ENCODE measurements at places on chromosomes 11 and 22.

DNA sequence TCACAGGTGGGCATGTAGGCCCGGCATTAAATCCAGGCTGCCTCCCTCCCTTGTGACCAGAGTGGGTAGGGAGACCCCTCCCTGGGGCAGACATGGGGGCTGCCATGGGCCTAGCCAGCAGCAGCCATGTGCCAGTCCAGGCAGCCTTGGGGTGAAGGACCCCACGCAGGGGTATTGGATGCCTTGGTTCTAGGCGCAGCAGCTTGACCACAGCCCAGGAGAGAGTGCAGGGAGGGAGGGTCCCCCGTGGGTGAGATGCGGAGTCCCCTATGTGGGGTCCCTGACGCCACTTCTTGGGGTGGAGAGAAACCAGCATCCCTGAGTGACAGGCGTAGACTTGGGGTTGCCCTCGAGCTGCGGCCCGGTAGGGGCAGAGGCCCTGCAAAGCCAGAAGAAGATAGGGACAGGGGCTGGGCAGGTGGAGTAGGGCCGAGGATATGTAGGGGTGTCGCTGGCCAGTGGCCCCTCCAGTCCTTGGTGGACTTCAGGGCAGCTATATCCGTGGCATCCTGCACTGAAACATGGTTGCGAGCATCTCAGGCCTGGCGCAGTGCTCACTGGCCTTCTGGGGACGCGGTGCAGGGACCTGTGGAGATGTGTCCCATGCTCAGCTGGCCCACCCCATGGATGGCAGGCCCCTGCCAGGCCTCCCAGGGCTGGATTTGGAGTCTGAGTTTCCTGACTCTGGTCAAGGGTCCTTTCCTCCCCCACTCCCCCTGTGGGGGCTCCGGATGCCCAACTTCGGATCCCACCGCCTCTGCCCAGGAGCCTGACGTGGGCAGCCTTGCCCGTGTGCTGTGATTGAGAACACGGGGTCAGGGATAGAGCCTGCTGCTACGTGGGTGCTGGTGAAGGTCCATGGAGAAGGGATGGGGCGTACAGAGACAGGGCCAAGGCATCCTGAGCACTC, 1179.8 kb downstream of the BRD1 start:
- DNase-seq: no peak

- DNase-seq: no peak
Measured at GRCh38 chr11:10478066-10478465, 23.0 kb downstream of the AMPD3 start.

DNA sequence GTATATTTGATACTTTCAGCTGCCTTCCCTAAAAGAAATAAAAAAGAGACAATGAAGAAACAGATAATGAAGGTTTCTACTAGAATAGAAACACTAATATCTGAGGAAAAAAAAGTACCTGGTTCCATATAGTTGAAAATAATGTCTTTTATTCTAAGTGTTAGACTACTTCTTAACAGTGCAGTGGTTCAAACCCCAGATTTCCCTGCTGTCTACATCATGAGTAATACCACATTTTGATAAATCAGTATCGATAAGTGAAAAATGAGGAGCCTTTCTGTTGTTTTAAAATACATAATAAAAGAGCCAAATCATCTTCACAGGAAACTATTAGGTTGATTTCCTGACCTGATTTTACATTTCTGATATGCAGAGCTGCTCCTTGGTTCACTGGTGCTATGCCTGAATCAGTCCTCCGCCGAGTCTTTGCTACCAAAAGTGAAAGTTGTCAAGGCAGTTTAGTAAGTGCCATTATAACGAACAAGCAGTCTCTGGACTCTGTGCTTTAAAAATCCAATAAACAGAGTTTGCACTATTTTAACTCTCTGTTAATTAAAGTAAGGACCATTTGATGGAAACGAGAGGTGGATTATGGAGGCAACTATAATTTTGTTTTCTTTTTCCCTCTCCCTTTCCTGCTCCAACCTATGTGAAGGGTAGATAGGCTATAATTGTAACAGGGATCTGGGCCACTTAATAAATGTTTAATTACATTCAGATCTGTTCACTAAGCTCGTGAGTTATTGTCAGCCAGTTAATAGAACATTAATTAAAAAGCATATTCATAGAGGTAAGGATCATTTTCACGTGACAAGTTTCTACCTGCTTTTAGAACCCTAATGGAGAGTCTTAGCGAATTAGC, 724.5 kb upstream of the RAG2 start:
- no peak for DNase-seq

GRCh38 chr11:59556115-59556916, 45.0 kb downstream of the OR4D9 start:
- DNase-seq: peak; percentile 80

GRCh38 chr11:119684361-119685110, 44.5 kb downstream of the NECTIN1 start:
- DNase-seq: peak; percentile 18

DNA sequence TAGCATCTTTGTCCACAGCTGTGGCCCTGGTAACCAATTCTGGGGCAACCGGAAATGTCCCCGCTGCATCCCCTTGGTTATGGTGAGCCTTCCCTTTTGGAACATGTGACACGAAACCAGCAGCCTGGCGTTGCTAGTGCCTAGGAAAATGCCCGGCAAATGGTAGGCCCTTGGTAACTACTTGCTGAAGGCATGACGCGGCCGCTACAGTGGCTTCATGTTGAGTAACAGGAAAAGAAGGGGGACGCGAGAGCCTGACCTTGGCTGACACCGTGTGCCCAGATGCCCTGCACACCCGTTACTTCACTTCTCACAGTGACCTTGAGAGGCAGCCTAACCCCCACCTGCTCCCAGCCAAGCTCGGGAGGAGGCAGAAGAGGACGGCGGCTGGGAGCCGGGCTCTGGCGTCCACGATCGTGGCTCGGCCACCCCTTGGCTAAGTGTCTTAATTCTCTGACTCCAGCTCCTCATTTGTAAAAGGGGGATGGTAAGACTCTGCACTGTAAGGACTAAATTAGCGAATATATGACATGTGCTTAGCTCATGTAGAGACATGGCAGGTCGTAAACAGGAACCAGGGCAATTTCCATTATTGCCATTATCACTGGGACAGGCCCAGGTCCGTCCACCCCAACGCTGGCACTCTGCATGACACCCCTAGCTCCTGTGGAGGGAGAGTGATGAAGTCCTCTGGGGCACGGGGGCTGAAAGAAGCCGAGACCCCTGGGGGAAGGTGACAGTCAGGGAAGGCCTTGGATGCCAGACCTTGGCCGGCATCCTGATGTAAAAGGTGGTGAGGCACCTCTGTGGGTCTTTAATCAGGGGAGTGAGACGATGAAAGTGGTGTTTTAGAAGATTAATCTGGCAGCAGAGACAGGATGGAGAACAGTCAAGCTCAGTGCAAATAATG, 18.9 kb downstream of the IFT27 start:
- DNase-seq: no peak

- DNase-seq: peak; percentile 36
Measured at GRCh38 chr22:19178065-19178656, 375 bp downstream of the SLC25A1 start.

GRCh38 chr11:10382518-10382917, 72.5 kb upstream of the AMPD3 start:
- no peak for DNase-seq

GRCh38 chr11:95255251-95256145, 24.5 kb upstream of the SESN3 start:
- DNase-seq: no peak

DNA sequence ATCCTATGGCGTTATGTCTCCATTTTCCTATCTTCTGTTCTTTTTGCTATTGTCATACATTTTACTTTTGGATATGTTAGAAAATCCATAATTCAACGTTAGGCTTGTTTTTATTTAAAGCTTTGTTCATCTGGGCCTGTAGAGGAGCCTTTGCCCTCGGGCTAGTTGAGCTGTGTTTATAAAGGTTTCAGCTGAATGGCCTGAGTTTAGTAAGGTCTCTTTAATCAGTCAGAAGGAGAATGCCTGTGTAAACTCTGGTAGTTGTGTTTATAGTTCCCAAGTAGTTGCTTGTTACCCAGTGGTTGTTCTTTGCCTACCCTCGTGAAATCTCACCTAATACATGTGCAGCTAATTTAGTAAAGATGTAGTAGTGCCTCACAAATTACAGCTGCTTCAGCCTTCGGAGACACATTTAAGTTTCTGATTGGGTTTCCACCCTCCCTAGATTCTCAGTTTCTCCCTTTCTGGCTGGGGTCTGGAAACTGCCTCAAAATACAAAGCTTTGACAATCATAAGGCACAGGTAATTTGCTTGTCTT, 33.1 kb downstream of the MTMR3 start:
- no peak for DNase-seq

- no peak for DNase-seq
Measured at GRCh38 chr22:43006753-43007152, 8.2 kb downstream of the PACSIN2 start.

GRCh38 chr11:72391638-72392423, 42.5 kb downstream of the CLPB start:
- no peak for DNase-seq

DNA sequence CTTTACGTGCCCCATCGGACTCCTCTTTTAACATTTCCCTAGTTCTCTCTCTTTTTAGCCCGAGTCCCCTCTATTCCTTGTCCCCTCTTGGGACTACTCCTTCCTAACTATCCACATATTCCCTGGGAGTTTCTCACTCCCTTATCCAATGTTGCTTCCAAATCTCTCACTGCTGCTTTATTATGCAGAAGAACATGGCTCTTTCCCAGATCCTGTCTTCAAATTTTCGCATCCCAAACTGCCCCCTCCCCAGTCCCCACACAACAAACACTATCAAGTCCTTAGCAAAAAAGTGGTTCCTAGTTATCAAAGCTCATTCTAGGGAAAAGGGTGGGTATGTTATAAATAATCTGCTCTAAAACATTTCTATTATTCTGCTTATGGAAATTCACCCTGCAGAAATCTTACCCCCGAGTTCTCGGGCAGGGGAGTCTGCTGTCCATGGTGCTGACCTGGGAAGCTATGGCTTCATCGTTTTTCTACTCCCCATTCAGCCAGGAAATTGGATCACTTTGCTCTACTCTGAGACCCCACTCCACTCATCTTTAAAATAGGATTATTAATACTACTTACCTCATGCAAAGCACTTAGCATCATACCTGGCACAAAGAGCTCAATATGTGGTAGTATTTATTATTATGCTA, 393.5 kb downstream of the BUD13 start:
- DNase-seq: peak; percentile 84

- DNase-seq: no peak
Measured at GRCh38 chr11:36974771-36975170, 376.7 kb upstream of the RAG2 start.

GRCh38 chr22:17411213-17411612, 42.0 kb downstream of the CECR2 start:
- DNase-seq: no peak

DNA sequence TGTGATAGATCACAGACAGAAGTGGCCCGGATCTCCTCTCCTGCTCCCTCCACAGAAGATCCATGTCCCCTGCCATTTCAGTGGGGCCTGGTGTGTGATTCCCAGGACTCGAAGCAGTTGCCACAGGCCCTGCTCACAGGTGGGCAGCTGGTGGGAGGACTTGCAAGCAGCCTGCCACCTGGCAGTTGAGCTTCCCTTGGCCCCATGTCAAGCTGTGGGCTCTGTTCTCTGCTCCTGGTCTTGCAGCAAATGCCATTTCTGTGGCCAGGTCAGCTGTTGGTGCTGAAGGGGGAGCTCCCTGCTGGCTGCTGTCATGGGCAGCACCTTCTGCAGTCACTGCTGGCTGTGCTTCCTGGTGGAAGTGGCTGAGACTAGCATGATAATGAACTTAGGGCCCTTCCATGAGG, 59.1 kb upstream of the SLC22A12 start:
- DNase-seq: no peak

DNA sequence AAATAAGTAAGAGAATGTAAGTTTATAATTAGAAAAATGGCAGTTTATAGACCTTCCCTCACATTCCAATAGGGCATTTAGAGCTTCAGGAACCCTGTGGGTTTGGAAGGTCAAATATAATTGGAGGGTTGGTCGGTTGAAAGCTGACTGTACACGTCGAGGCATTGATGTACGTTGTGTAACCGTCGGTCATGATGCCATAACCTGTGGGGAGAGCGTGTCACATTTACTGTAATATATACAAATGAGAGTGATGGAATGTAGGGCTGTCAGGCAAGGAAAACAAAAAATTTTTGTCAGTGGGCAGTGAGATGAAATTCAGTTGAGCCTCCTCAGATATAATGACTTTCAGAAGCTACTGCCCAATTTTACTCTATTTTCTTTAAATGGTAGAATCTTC, 88.5 kb downstream of the ARL14EP start:
- DNase-seq: no peak

GRCh38 chr11:93396316-93396715, 65.8 kb downstream of the DEUP1 start:
- DNase-seq: no peak

DNA sequence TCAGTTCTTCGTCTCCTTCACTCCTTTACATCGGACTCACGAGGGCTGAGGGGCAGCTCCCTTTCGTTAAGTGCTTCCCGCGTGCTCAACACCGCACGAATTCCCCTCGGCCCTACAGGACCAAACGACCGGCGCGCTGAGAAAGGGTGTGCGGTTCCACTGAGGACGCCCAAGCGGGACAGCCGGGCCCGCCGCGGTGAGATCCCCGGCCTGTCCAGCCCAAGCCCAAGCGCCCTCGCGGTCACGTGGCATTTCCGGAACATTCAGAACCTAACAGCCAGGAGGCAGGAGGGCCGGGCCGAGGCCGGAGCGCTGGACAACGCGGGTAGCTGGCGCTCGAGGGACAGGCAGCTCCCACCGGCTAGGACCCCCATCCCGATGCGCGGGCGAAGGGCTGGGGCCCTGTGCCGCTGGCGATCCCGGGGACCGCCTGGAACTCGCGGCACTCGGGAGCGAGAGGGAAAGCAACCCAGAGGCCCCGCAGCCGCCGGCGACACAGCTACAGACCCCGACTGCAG, 737 bp upstream of the STIP1 start:
- no peak for DNase-seq

- no peak for DNase-seq
Measured at GRCh38 chr11:71354394-71355105, 93.6 kb downstream of the DHCR7 start.

DNA sequence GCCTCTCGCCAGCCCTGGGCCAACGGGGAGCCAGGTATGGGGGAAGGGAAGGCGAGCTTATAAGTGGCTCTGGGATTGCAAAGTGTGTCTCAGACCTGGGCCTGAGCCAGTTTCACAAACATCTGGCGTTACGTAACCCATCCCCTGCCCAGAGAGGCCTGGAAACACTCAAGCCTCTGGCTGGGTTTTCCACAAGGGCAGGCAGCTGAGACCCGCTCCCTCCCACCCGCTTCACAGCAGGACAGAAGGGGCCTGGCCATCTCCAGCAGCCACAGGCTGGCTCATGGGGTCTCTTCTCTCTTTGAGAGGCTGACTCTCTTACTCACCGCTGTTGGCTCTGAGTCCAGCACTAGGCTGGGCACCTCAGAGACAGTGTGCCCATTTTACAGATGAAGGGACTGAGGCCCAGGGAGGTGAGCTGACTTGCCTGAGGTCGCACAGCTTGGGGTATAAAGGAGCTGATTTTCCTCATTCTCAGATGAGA, 44.5 kb downstream of the TRIOBP start:
- DNase-seq: no peak

- DNase-seq: no peak
Measured at GRCh38 chr11:3823303-3823702, 14.9 kb downstream of the PGAP2 start.

GRCh38 chr22:41531715-41532477, 12.4 kb downstream of the POLR3H start:
- DNase-seq: no peak

GRCh38 chr22:17922925-17923903, 101.1 kb downstream of the MICAL3 start:
- DNase-seq: no peak
